Activated T-helper 1 cell treated with Interleukin-2 at 50 U/mL for 16 hours (primary cell): ENCODE measurements at places on chromosomes 2 and 18.

DNA sequence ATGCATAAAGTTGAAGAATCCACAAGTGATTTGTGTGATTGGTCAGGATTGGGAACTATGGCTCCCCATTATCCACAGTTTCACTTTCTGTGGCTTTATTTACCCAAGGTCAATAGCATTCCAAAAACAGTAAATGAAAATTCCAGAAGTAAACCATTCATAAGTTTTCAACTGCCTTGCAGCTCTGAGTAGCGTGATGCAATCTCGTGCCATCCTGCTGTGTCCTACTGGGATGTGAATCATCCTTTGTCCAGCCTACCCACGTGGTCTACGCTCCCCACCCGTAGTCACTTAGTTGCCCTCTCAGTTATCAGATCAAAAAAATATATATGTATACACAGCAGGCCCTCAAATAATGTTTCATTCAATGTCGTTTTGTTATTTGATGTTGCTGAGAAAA is 89.0 kb upstream of the DLGAP1 start:
- DNase-seq, result no peak

- DNase-seq, result no peak
Measured at GRCh38 chr18:48105317-48105716, 174.9 kb upstream of the SMAD2 start.

GRCh38 chr2:135494503-135494902 is 36.5 kb downstream of the ZRANB3 start:
- DNase-seq, result no peak

GRCh38 chr2:60054571-60055340 is 498.7 kb downstream of the BCL11A start:
- DNase-seq, result no peak

GRCh38 chr18:22839340-22839821 is 93.7 kb upstream of the RBBP8 start:
- no peak for DNase-seq

- DNase-seq, result no peak
Measured at GRCh38 chr2:30230497-30231211, 680 bp upstream of the LBH start.

GRCh38 chr18:23902396-23902795 is 112.2 kb upstream of the TTC39C start:
- DNase-seq, result no peak

- no peak for DNase-seq
Measured at GRCh38 chr2:86072271-86072858, 33.3 kb downstream of the POLR1A start.

DNA sequence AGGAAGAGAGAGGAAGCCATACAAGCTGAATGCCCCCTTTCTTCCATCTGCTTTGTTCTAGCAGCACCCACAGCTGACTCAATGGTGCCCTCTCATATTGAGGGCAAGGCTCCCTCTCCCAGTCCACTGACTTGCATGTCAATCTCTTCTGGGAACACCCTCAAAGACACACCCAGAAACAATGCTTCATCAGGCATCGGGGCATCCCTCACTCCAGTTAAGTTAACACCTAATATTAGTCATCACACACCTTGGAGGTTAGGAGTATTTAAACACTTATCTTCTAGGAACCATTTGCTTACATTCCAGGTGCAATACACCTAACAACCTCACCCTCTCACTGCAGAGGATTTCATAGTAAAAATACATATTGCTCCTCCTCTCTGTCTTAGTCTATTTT is 993.5 kb upstream of the DDX18 start:
- DNase-seq, result no peak

GRCh38 chr2:45131587-45131986 is 122.3 kb upstream of the SIX2 start:
- DNase-seq, result no peak

- DNase-seq, result no peak
Measured at GRCh38 chr2:237304763-237305514, 109.0 kb downstream of the COL6A3 start.

- no peak for DNase-seq
Measured at GRCh38 chr2:169222665-169223064, 139.7 kb downstream of the LRP2 start.

- DNase-seq, result no peak
Measured at GRCh38 chr2:241574911-241575623, 16.5 kb downstream of the BOK start.

DNA sequence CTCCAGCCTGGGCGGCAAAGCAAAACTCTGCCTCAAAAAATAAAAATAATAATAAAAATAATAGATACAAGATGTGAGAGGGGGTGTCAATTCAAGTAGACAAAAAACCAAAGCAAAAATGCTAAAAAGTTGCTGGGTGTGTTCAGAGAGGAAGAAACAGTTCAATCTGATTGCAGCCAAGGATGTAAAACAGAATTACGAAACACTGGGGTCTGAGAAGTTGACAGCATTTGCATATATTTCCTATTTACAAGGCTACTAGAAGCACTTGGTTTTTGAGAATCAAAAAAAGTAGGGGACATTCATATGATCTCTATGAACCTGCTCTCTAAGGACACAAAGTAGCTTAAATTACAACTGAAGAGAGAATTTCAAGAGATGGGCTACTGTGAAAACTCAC is 7.6 kb downstream of the TRIP12 start:
- DNase-seq, result no peak

DNA sequence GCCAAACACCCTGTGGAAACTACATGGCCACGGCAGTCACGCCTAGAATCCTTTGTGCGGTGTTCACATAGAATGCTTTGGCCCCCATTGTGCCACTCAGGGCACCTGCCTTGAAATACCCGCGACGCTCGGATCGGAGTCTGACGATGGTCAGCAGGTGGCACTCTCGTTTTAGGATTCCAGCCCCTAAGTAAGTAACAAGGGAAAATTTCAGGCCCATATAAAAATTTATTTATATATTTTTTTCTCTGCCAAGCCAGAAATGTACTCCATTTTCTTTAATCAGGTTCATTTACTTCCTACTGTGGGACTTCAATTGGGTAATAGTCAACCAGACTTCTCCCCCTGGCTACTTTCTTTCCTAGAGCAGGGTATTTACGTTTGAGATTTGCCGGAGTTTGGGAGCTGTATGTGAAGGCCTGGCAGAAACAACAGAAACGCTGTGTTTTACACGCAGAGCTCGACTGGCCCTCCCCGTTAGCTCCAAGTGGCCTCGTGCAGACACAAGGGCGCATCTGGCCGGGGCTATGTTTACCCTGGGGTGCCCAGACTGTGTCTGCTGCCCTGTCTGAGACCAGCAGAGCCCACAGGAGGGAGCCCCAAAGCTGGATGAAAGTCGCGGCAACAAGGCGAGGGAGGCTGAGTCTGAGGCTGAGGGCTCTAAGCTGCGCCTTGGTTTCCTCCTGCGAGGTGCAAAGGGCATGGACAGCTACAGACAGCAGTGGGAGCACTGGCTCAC is 41.6 kb downstream of the LRRC30 start:
- DNase-seq, result no peak

- no peak for DNase-seq
Measured at GRCh38 chr2:189232759-189233406, 53.3 kb upstream of the COL5A2 start.

- DNase-seq, result no peak
Measured at GRCh38 chr2:159942146-159942545, 120.3 kb downstream of the PLA2R1 start.

- no peak for DNase-seq
Measured at GRCh38 chr2:172323256-172323655, 104.1 kb upstream of the ITGA6 start.

- DNase-seq, result no peak
Measured at GRCh38 chr2:205343103-205343502, 339.2 kb upstream of the NRP2 start.
